ENCODE measurements at places on chromosomes 2 and 18.

- no peak for DNase-seq
These were observed 492.6 kb downstream of the DPP10 start for GRCh38 chr2:114935031-114935430.

DNA sequence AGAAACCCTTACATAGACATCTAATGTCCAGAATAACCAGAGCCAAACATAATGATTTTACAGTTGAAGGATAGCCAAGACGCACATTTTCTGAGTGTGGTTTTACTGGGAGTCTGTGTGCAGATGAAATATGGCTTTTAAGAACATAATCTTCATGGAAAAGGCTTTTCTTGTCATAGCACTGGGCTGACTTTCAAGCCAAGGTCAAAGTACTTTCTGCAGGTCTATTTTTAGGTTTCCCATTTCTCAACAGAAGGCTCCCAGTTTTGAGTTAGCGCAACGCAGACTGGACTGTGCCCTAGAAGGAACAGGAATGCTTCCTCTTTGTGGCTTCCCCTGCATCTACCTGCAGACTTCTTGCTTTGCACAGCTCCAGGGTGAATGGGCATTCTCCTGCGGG is 92.3 kb upstream of the UPP2 start:
- DNase-seq, result no peak

- no peak for DNase-seq
These were observed 213.5 kb upstream of the RND3 start for GRCh38 chr2:150700666-150701580.

GRCh38 chr2:21103274-21103891 is 20.4 kb upstream of the TDRD15 start:
- no peak for DNase-seq

- DNase-seq, result no peak
These were observed 59.9 kb downstream of the DYM start for GRCh38 chr18:49400398-49401072.

DNA sequence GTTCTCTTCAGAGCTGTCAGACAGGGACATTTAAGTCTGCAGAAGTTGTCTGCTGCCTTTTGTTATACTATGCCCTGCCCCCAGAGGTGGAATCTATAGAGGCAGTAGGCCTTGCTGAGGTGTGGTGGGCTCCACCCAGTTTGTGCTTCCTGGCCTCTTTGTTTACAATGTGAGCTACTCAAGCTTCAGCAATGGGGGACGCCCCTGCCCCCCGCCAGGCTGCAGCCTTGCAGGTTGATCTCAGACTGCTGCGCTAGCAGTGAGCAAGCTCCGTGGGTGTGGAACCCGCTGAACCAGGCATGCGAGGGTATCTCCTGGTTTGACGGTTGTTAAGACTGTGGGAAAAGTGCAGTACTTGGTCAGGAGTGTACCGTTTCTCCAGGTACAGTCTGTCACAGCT is 24.0 kb upstream of the PAIP2B start:
- DNase-seq, result no peak

DNA sequence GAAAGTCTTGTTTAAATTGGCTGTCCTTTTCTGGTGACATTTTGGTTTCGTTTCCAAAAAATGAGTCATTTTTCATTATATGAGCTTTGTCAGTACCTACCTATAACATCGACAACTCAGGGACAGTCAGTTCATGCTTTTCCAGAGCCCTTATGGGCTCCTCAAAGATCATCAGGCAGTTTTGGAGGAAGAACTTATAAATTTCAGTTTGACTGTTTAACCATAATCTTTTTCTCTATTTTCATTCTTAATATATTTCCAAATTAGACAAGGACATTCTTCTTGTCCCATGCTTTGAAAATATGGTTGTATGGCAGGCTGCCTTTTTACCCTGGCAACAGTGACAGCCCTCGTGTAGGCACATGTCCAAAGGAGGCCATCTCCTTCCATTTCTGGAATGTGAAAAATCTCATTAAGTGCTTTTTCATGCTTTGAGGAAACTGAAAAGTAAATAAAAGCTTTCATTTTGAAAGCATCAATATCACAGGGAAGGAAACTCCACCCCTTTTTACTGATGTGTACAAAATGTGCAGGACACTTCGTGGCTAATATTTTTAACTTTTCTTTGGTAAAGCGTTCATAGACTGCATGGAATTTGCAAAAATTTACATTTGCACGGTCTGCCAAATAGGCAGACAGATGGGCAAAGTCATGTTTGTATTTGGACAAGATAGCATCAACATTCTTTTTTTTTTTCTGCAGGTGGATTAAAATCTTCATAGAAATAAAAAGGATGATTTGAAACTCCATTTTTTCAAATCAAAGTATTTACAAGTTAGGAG is 7.2 kb upstream of the PROC start:
- no peak for DNase-seq

DNA sequence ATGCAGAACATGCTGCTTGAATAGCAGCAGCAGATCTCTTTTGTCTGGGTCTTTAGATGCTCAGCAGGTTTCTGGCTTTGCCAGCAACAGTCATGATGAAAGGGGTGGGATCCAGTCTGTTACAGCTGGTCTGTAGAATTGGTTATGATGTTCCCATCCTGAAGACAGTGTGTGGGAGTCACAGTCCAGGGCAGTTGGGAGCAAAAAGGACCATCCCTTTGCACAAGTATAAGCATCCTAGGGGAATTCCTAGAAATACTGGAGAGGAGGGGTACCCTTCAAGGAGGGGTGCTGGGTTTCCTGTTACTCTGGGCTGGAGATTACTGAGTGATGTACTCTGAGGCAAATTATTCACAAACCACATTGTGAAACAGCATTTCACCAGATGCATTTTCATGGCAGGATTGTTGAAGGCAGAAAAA is 119.9 kb upstream of the RND3 start:
- no peak for DNase-seq

DNA sequence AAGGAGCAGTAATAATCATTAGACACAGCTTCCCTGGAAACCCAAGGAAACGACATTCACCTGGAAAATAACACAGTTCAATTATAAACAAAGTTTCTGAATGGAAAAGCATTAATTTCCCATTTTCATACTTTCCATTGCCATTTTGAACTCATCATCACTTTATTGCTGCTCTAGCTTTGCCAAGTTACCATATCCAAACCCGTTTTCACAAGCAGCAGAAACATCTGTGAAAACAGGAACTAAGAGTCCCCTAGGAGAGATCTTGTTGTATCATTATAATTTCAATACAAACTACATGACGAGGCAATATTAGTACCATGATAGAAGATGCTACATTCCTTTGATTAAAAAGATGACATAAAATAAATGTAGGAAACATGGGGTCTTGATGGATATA is 597.0 kb upstream of the NRXN1 start:
- DNase-seq, result no peak

GRCh38 chr2:130762031-130762909 is 6.9 kb downstream of the AMER3 start:
- DNase-seq, result no peak

DNA sequence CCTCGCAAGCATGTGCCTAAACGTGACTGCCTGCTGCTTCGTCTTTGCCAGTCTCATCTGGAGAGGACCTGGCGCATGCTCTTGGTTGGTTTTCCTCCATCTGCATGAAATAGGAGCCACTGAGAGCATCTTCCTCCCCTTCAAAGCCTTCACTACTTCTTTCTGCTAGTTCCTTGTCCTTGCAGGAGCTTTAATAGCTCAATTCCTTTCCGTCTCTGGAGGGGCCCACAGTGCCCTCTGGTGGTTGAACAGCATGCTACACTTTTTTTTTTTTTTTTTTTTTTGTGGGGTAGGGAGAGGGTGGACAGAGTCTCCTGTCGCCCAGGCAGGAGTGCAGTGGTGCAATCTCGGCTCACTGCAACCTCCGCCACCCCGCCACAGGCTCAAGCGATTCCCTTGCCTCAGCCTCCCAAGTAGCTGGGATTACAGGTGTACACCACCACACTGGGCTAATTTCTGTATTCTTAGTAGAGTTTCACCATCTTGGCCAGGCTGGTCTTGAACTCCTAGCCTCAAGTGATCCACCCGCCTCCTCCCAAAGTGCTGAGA is 59.6 kb downstream of the SP110 start:
- DNase-seq, result no peak

DNA sequence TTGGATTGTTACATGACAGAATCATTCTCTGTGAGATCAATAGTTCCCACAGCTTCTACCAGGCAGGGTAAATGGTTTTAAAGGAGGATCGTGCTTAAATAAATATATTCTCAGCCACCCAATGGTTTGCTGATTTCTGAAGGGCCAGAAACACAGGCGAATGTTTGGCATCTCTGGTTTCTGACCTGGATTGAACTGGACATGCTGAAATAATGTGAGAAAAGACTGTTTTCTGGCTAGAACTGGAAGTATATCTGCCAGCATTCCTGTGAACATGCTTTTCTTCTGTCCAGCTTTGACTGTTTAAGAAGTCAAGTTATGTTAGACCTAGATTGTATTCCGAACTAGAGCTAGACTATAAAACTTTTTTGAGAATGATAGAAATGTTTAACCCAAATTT is 77.1 kb upstream of the COL3A1 start:
- DNase-seq, result peak; percentile 7

- peak; percentile 30 for DNase-seq
These were observed 1.0 kb upstream of the PPP1CB start for GRCh38 chr2:28750316-28751251.

GRCh38 chr2:230473378-230473777 is 57.4 kb downstream of the SP100 start:
- no peak for DNase-seq

- no peak for DNase-seq
These were observed 83.0 kb downstream of the RTN4 start for GRCh38 chr2:54967269-54967668.

DNA sequence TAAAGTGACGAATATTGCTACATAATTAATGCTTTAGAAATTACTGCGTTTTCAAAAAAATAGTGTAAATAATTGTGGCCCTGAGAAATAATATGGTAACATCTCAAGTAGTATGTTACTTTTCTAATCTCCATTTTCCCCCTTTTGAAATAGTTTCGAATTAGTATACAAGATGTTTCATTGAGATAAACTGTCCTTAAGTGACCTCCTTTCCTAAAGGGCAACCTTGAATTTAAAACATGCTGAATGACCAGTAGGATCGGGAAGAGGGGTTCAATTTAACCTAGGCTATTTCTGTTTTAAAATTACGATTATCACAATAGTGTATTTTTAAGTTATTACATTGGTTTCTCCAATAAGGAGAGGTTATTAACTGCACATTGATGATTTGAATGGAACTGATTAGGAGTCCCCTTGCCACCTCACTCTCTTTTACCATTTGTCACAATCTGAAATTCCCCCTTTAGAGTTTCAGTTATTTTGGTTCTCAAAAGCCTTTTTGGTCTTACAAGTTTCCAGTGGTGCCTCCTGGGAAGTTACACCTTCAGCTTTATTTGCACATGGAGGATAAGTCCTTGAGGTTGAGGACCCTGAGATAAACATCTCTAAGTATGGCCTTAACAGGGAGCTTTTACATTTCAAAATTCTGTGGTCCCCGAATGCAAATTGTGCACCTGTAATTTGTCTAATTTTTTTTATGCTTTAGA is 2.3 kb downstream of the ACTR3 start:
- no peak for DNase-seq

DNA sequence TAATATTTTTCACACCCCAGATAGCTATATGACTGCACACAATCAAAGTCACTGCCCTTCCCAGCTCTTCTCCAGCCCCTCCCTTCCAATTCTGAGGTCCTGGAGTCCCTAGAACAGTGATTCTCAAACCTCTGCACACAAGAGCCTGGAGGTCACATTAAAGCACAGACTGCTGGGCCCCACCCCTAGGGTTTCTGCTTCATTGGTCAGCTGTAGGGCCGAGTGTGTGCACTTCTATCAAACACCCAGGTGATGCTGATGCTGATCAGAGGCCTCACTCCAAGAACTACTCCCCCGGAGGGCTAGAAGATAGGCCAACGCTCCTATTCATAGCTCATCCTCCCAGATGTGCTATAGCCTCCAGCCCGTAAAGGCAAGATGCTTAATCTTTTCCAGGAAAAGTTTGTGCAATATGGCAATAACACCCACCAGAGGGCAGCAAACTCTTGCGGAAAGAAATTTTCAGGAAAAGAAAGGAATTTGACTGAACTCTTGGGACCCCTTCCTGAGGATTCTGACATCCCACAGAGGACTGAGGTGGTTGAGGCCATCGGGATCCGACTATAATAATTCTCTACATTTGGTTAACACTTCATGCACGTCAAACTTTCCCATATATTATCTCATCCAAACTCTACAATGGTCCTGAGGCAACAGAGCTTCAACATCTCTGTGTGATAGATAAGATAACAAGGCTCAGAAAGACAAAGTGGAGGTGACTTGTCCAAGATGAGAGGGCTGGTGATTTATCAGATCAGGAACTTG is 194.2 kb upstream of the PKDCC start:
- DNase-seq, result peak; percentile 9

DNA sequence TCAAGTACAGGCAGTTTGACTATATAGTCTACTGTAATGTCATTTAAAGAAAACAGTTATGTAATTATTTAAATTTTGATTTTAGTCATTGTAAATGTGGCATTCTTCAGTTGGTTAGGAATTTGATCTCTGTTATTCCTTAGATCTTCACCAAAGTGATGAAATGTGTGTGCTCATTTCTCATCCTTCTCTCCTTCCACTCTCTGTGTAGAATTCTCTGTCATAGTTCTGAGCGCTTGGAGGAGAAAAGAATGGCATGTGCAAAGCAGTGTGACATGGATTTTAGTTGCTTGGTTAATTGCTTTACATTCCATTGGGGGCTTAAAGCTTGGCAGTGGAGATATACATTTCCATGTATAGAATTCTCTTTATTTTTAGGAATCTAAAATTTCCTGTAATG is 14.8 kb downstream of the PIK3C3 start:
- no peak for DNase-seq

GRCh38 chr2:134041877-134042276 is 212.0 kb upstream of the MGAT5 start:
- no peak for DNase-seq

GRCh38 chr18:23330423-23330822 is 122.7 kb upstream of the RIOK3 start:
- DNase-seq, result no peak

DNA sequence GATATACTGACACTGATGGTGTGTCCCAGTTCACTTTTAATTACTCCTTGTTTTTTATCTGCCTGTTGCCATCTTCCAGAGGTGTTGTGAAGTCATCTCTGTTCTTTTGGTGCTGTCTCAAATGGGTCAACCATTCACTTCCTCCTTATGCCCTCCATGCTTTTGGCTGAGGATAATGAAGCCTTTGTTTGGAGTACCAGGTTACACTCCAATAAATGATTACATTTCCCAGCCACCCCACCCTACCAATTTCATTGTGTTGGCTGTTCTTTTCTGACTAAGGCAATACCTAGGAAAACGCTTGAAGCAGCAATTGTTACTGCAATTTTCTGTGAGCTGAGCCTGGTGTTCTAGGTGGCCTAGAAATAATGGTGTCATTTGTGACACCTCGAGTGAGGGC is 29.8 kb upstream of the ACTG2 start:
- DNase-seq, result no peak

Measured in hypothalamus (tissue), 51 donors.